CD4-positive, alpha-beta T cell treated with Interferon alpha-2 for 1 hour (primary cell): ENCODE measurements at places on chromosomes 1 and 21.

DNA sequence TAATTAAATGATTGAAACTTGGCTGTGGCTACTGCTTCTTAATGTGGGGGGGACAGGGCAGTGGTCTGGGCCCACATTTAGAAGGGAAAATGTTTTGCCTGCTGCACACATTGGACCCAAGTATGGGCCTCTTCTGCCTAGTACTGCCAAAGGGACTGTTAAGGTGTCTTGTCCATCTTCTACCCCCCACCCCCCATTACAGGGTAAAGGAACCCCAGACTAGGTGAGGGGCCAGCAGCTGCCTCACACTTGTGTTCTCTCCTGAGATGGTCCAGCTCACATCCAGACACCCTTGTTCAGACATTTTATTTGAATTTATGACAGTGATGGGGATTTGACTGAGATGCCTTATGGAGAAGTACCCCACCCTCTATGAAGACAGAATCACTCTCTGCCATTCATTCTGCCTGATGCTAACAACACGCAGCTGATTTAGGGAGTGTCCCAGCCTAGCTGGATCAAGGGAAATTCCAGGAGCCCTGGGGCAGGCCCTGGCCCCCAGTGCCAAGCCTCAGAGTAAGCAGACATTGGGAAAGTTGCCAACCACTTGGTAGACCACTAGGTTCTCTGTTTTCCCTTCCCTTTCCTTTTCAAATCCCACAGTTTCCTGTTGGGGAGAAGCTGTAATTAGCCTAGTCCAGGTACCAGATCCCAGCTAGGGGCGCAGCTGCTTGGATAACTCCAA is 42.1 kb downstream of the YARS1 start:
- no peak for DNase-seq

DNA sequence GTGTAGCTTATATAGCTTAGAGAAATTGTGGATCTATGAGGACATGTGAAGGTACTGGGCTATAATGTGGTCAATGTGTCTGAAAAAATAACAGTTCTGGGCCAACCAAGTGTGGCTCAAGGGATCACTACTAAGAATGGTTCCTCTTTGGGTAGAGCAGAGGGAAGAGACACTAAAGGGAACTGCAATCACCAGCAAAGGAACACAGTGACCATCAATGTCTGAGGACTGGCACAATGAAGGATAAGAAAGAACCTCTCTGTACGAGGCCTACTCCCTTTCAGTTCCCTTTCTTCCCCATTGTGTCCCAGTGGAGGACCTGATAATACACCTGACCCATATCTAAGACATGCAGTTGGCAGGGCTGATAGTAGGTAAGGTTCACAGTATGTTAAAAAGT is 89.9 kb upstream of the JAK1 start:
- DNase-seq, result no peak

DNA sequence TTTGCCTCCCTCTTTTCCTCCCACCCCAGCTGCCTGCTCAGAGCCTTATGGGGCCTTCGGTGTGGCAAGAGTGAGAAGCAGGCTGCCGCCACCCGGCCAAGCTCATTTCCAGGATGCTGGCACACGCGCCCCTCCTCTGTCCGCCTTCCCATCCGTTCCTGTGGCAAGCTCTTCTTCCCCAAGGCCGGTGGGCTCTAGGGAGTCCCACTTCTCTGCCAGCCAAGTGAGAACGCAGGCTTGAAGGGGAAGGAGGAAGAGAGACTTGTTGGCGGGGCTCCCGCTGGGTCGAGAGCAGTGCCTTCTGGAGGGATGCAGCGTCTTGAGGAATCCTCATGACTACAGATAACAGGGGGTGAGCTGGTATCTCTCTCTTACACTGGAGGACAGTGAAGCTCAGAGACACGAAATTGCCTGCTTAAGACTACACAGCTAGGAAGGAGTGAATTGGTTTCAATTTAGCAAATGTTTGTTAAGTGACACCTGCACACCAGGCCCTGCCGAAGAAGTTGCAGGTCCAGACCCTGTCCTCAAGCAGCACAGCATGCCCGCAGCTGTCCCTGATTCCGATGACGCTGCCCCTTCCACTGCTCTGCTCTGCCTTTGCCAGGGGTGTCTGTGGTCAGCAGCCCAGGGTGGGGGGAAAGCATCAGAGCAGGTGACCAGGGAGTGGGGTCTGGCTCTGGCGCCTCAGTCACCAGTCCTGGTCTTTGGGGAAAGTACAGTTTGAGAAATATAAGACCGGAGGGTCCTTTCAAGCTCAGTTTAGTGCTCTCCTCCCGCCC is 40.1 kb upstream of the FOXO6 start:
- DNase-seq, result no peak

DNA sequence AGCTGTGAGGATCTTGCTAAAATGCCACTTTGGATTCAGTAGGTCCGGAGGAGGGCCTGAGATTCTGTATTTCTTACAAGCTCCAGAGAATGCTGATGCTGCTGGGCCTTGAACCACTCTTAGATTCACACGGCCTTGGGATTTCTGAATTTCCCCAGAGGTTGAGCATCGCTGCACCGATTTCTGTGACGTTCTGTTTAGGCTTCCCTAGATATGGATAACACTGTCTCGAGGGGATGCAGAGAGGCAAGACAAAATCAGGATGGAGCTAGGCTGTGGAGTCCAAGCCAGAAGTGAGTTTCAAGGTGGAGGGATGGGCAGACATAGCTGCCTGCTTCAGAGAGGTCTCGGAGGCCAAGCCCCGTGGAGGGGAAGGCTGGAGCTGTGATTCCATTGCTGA is 415.9 kb upstream of the PROX1 start:
- no peak for DNase-seq

DNA sequence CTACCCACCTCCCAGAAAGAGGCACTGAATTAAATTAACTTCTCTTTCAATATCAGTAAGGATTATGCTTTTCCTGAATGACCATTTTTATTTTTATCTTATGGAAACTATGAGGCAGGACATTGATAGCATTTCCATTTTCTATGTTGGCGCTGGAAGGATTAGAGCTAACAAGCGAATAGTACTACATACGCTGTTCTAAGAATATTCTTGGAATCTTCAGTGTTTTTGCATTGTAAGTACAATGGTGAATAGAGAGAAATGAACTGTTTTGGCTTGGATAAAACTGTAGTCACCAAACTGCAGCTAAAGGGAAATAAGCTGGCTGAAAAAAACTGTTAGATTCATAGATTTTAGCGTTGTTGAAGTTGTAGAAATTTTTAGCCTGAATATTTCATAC is 779.0 kb upstream of the ADGRL4 start:
- no peak for DNase-seq
